ENCODE measurements at places on chromosomes 11 and 22.

DNA sequence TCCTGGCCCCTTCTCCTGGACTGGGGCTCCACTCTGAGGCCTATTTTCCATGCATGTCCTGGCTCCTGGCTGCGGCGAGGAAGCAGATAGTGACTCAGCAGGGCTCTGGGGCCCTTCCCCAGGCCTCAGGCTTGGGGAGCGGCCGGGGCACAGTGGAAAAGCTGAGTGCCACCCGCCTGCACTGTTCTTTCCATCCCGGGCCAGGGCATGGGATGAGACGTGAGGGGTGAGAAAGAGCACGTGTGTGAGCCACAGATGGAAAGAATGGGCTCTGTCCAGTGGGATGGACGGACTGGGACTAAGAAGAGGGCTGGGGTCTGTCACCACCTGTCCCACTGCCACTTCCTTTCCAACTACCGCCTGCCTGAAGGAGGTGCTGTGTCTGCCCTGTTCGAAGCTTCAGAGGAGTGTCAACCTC is 12.8 kb downstream of the SLC37A2 start:
- no peak for DNase-seq

DNA sequence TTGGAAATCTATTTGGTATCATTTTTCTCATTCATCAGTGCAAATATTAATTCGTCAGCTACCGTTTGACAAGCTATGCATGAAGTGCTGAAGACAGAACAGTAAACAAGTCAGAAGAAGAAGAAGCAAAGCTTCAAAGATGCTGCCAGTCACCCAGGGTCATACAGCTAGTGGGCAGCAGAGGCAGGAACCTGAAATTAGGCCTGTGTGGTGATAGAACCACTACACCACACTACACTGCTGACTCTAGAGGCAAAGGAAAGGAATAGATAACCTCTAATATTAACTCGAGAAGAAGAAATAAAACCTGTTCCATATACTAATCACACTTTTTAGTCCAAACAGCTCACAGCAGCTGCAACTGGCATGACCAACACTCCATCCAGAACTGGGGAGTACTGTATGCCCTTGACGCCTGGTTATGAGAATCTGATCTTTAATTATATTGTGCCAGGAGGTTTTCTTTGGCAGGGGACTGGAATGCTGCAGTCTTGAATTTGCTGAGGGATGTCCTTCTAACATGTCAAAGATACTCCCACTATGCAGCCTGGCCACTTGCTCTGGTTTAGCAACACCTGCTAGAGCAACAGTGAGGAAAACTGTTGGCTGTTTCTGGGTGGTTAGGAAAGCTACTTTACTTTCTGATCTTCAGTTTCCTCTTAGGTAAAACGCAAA is 73.0 kb downstream of the PAK1 start:
- no peak for DNase-seq

- DNase-seq, result no peak
Measured at GRCh38 chr11:17540807-17541206, 3.4 kb downstream of the USH1C start.

- no peak for DNase-seq
Measured at GRCh38 chr11:113847580-113847979, 27.8 kb downstream of the USP28 start.

GRCh38 chr11:112722876-112723275 is 238.3 kb upstream of the NCAM1 start:
- DNase-seq, result no peak

- DNase-seq, result no peak
Measured at GRCh38 chr11:56706486-56706885, 7.6 kb downstream of the OR9G1 start.

DNA sequence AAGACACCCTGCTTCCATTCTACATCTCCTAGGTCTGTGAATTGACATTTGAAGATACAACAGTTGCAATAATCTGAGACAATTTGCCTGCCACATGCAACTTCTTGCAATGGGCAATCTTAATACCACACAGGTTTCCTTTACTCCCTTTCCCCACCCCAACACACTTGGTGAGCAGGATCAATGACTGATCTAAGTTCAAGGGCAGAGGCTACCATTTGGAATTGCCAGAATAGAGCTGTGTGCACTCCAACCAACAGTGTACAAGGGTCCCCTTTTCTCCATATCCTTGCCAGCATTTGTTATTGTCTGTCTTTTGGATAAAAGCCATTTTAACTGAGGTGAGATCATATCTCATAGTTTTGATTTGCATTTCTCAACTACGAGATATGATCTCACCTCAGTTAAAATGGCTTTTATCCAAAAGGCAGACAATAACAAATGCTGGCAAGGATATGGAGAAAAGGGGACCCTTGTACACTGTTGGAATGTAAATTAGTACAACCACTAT is 2.9 kb upstream of the NNMT start:
- no peak for DNase-seq

DNA sequence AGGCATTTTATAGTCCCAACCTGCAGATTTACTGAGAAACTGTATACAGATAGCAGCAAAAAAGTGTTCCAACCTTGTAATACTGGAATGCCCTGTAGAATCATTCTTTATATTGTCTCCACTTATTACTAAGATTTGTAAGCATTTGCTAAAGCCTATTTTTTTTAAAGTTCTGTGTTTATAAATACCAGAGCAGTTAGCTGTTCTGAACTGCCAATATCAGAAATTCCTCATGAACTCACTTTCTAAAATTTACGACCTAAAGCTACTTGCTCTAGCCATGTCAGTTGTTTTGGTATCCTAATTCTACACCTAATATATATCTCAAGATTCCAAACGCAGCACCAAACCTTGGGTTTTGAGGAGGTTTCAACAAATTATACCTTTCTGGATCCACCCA is 103.2 kb downstream of the C11orf65 start:
- DNase-seq, result no peak

DNA sequence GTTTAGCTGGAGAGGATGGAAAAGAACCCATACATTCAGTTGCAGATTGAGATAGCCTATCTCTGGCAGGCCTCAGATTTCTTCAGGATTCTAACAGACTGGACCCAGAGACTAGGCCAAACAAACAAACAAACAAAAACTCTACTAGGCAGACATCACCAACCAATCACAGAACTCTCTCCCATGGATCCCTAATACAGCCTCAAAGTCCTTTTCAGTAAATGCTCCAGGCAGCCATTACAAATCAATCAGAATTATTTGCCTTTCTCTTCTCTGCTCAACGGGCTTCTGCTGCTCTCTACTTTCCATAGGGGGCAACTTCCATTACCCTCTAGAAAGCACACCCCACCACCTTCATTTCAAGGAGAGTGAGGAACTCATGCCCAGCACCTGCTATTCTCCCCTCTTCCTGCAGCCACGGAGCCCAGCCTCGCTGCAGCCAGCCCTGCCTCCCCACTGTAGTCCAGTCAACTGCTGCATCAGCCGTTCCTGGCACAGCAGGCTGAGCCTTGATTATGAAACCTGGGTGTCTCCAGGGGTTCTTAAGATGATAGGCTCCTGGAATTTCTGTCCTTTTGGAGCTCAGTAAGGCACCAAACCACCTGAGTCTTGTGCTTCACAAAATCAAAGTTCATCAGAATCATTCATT is 19.0 kb upstream of the SMIM35 start:
- DNase-seq, result no peak

All from CD14-positive monocyte (primary cell).